ENCODE measurements at places on chromosomes 11 and 22.

DNA sequence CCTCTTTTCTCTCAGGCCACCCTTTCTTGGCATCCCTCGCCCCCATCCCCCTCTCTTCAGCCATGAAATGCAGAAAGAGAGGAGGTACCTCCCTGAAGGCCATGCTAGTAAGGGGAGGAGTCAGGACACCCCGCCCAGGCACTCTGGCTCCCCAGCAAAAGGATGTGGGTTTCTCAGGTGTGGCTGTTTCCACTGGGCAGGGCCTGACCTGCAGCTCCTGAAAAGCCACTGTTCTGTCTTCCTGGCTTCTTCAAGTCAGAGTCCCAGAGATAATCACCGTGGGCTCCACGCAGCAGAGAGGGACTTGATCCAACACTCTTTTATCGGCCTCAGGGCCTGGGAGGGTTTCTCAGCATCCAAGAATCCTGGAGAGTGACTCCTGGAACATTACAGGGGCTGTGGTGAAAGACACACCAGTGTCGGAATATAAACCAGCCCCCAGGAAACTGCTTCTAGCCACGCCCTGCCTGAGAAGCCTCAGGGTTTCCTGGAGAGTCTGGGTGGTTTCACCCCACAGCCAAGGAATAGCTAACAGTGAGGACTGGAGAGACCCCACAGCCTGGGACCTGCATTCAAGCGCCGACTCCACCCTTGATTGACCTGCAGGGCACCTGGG, 45.7 kb upstream of the TSPAN18 start:
- no peak for DNase-seq

DNA sequence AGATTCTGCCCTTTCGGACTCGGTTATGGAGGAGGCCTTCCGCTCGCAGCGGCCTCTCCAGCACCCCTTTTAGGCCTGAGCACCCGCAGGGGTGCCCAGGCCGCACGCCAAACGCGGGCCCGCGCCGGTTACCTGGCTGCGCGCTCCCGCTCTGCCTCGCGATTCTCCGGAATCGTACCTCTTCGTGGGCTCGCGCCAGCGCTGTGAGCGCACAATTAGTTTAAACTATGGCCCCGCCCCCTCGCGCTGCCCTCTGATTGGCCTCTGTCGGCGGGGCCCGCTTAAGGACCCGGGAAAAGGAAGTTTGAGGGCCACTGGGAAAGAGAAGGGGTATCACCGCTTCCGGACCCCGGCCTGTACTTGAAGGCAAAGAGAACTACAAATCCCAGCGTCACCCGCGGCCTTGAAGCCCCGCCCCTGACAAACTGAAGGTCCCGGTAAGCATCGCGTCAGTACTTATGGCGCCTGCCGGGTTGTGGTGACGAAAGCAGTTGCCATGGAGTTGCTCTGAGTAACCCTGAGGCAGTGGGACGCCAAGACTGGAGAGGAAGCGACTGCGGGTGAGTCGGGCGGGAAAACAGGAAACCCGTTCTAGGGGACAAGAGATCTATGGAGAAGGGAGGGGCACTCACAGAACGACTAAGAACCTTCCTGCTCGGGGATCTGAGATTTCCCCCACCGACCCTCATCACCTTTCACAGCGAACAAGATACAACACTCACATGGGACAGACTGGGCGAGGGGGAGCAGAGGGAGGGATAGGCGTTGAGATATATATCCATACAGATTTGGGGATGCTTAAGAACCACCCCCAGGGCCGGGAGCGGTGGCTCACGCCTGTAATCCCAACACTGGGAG, at the start of the genes LRRC51 and NUMA1:
LRRC51 (plus strand) TSS at position 525 of the 858 bp plus-strand sequence. CDS start 8,234 bp downstream, outside the sequence.
NUMA1 (minus strand) TSS at position 217 of the 858 bp plus-strand sequence. CDS start 44,599 bp downstream, outside the sequence.
- peak; percentile 98 for DNase-seq

GRCh38 chr11:62911137-62912130, 9.7 kb downstream of the CHRM1 start:
- no peak for DNase-seq

GRCh38 chr11:72625691-72626413, 48.4 kb downstream of the PDE2A start:
- no peak for DNase-seq

GRCh38 chr11:3008746-3009336, 16.7 kb upstream of the NAP1L4 start:
- DNase-seq, result no peak

DNA sequence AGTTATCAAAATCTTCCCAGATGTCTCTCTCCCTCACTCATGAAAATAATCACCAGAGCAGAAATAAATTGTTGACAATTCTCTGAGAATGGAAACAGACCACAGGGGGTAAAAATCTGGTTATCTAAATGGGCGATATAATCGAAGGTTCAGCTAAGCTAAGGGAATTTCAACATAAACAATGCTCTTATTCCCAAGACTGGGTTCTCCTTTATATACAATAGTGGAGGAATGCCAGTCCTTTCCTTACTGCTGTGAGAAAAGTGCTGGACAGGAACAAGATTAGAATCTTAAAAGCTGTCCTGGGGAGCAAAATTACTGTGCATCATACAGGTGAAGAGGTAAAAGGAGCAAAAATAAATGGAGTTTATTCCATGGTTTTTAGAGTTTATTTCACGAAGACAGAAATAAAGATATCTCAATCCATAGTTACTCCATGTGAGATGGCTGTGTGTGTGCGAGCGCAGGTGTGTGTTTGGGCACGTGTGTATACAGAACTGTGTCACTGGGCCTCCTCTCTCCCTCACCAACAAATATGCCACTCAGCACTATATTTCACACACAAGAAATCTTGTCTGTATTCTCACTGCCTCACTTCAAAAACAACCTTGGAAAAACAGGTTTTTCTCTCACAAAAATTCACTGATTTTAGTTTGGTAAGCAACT, 385.6 kb downstream of the DCDC1 start:
- DNase-seq, result no peak

- DNase-seq, result no peak
Measured at GRCh38 chr22:42077486-42078125, 1.9 kb upstream of the SMDT1 start.

DNA sequence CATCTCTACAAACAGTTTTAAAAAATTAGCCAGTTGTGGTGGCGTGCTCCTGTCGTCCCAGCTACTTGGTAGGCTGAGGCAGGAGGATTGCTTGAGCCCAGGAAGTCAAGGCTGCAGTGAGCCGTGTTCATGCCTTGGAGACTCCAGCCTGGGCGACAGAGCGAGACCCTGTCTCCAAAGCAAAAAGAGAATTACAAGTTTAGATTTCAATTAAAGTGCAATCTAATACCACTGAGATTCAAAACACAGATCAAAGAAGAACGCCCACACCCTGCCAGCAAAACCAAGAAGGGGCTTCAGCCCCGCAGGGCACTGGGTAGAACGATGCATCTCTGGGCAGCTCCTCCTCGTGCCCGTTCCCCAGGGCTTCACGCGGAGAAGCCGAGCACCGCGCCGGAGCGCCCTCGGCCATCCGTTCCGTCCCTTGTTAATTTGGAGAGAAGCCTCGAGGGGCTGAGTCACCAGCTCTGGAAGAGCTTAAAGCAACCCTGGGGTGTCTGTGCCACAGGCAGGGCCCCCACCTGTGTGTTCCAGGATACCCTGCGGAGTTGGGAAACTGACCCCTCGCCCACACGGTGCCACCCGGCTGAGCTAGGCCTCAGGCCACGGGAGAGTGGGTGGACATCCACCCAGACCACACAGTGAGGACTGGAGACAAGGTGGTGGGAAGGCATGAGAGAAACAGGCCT, 47.0 kb downstream of the AP2A2 start:
- no peak for DNase-seq

DNA sequence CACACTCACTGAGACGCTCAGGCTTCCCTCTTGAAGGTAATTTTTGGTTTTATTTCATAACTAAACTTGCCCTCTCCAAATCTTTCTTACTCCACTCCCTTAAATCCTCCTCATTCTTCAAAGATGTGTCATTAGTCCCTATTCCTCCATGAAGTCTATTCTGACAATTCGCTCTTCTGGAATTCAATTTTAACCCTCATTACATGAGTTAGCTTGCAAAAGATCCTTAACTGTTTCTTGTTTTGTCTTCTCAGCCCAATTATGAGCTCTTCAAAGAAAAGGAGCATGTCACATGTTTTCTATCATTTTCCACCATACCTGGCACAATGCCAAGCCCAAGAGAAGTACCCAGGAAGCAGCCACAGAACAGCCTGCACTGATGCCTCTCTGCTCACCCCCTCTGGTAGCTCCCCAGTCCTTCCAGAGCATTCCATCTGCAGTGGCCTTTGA, 13.0 kb downstream of the GALNT18 start:
- DNase-seq, result no peak

GRCh38 chr22:38845004-38845740, 1.3 kb upstream of the NPTXR start:
- DNase-seq, result no peak

DNA sequence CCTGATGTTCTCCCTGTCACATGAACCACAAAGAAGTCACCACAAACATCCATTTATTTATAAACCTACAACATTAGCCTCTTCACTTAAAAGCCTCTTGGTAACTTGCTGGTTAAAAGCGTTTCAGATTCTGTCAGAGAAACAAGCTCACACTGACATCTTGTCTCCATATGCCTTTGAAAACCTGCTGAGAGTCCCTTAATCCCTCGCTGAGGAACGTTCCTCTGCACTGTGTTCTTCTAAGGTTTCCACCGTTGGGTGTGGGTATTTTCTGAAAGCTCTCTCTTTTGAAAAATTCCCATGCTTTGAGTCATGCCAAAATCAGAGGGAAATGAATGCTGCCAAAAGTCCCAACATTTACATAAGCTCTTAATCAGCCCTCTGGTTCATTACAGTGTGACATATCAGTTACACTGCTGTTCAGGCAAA, 149.8 kb downstream of the CCDC34 start:
- no peak for DNase-seq

DNA sequence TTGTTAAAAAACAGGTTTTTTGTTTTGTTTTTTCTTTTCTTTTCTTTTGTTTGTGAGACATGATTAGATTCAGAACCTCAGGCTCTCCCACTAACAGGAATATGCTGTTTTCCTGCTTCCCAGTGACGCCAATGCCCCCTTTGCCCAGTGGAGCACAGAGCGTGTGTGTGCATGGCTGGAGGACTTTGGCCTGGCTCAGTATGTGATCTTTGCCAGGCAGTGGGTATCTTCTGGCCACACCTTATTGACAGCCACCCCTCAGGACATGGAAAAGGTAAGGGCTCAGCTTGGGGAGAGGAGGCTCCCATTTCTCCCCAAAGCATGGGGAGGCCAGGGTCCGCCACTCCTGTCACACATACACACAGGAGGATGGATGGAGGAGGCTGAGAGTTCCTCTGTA, 25.0 kb downstream of the CYB5R2 start:
- DNase-seq, result no peak

- DNase-seq, result no peak
Measured at GRCh38 chr11:107598225-107599139, 7.5 kb downstream of the ELMOD1 start.

- no peak for DNase-seq
Measured at GRCh38 chr11:66151273-66151672, 81.2 kb downstream of the PACS1 start.

- DNase-seq, result no peak
Measured at GRCh38 chr11:102985850-102986249, 30.3 kb upstream of the MMP13 start.

GRCh38 chr22:43890901-43891331, 897 bp downstream of the PNPLA5 start:
- no peak for DNase-seq

- DNase-seq, result no peak
Measured at GRCh38 chr11:65132238-65132987, 1.9 kb downstream of the SYVN1 start.

DNA sequence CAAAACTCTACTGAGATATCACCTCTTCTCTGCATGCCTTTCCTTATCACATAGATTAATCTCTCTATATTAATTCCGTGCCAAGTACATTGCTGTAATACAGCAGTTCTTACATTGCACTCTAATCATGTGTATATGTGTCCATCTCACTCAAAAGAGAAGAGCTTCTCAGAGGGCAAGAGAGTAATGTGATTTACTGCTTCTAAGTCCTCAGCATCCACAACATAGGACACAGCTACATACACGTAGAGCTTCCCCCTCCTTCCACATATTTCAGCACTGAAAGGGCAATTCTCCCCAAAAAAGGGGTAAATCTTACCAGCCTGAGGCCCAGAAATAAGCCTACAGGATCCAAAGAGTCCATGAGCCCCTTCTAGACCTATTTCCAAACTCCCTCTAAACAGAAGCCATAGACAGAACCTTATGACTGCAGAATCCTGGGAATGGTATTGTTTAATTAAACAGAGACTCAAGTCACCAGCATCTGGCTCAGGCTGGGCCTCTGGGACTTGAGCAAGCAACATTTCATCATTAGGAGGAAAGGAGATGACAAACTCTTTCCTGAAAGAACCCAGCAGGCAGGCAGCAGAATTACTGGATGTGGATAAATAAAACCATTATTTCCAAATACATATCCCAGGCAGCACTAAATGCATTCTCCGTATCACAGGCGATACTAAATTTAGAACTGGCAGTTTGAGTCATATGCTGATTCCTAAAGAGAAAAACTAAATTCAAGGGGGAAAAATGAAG, 87.2 kb downstream of the KCNC1 start:
- DNase-seq, result no peak

DNA sequence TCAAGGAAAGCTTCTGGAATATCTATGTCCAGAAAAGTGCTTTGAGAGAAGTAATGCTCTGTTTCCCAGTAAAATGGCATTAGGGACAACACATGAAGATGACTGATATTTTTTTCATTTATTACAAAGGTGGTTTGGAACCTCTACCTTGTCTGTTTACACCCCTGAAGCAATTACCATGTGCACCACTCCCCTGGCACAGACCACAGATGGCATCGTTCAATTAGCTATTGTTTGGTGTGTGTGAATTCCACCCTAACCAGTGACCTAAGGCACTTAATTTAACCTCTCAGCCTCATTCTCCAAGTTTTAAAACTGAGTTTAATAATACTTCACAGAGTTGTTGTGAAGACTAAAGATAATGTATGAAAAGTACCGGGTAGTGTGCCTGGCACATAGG, 127.6 kb upstream of the BMAL1 start:
- DNase-seq, result no peak

GRCh38 chr11:33894398-33894746, 2.5 kb upstream of the LMO2 start:
- no peak for DNase-seq

DNA sequence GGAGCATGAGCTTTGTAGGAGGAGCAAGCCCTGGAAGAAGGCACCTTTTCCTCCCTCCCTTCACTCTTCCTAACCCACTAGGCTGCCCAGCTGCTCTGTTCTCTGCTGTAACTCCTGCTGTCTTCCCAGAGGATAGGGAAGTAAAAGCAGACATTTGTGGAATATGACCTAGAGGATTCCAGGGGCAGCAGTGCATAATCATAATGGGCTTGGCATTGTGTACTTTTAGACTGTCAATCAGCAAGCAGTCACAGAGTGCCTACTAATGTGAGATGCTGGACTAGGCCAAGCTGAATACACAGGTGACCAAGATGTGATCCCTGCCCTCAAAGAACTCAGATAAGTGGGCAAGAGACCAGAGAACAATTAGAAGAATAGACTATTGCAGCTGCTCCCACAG, 133.0 kb downstream of the NAV2 start:
- no peak for DNase-seq

DNA sequence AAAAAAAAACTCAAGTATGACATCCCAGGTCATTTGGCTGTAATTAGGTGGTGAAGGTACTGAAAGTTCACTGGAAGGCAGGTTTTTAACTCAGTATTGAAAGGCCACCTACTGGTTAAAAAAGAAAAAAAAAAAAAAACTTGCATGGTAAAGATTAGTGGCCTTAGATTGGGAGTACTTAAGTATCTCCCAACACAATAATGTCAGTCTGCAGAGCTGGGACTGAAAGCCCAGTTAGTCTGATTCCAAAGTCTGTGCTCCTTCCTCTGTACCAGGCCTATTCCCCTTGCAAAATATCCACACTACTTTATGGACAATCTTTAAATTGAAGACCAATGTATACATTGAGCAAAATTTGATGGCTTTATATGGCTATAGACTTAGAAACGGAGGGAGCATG, 85.5 kb downstream of the NOX4 start:
- DNase-seq, result no peak

GRCh38 chr22:32627091-32627490, 152.5 kb downstream of the FBXO7 start:
- no peak for DNase-seq

All from stimulated activated CD4-positive, alpha-beta T cell treated with anti-CD3 and anti-CD28 coated beads, TNF-alpha, amount 100 ng/mL, for 48 hours (primary cell).